Activated CD8-positive, alpha-beta memory T cell treated with anti-CD3 and anti-CD28 coated beads for 48 hours (primary cell): ENCODE measurements at places on chromosomes 16 and 17.

- no peak for DNase-seq
Measured at GRCh38 chr17:81277946-81278693, 17.0 kb downstream of the SLC38A10 start.

DNA sequence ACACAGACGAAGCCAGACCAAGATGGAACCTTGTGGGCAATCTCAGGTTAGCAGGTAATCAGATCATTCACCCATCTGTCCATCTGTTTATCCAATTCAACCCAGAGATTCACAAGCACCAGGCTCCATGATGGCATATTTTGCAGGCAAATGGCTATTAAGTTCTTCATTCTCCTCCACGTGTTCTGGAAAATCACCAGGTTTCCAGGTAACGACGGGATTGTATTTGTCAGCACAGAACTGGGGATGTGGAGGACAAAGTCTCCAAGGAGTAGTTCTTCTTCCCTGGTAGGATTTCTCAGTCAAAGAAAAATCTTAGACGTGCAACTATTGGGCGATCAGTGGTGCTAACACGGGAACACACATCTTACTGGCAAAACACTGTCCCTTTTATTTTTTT is 368.8 kb downstream of the SLC39A11 start:
- DNase-seq = no peak

GRCh38 chr16:52492789-52493357 is 54.1 kb downstream of the TOX3 start:
- DNase-seq = no peak

- no peak for DNase-seq
Measured at GRCh38 chr17:77700165-77700881, 258.2 kb upstream of the TNRC6C start.

DNA sequence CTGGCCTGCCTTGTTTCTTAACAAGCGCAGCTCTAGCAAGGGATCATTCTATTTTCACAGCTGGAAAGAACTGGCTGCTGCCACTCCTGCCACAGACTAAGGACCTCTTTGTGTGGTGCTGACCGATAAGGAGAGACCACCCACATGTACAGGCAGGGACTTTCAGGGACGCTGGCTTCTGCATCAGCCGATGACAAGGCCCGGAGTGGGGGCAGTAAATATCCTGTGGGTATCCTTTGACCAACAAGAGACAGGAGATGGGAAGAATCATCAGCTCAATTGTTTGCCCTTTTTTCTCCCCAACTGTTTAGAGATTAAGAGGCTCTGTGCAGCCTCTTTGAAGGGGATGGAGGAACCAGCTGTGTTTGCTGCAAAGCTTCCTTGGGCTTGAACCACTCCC is 9.2 kb upstream of the ITPRIPL2 start:
- no peak for DNase-seq

DNA sequence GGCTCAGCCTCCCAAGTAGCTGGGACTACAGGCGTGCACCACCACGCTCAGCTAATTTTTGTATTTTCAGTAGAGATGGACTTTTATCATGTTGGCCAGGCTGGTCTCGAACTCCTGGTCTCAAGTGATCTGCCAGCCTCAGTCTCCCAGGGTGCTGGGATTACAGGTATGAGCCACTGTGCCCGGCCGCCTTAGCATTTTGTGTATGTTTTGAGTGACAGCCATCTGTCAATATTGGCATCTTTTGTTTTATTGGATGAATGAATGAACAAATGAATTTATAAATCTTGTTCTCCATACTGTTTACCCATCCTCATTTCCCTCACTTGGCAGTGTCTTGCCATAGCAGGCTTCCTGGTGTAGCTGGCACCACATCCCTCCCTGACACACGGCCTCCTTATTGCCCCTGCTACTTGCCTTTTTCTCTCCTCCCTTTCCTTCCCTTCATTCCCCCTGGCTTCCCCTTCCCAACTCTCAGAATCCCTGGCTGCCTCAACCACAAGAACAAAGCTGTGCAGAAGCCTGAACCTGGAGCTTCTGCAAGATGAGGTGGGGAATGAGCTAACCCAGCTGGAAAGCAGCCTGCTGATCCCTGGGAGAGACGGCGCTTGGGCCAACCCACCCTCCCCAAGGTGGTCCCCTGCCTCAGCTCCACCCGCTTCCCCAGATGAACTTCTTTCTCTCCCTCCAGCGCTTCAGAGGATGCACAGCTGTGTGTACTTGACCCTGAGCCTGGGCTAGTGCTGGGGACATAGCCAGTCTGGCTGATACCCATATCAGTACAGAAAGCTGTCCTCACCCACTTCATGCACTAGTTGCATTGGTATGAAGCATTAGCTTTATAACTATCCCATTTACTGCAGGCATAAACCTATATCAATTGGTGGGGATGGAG is 34.3 kb downstream of the WNT9B start:
- DNase-seq = no peak

DNA sequence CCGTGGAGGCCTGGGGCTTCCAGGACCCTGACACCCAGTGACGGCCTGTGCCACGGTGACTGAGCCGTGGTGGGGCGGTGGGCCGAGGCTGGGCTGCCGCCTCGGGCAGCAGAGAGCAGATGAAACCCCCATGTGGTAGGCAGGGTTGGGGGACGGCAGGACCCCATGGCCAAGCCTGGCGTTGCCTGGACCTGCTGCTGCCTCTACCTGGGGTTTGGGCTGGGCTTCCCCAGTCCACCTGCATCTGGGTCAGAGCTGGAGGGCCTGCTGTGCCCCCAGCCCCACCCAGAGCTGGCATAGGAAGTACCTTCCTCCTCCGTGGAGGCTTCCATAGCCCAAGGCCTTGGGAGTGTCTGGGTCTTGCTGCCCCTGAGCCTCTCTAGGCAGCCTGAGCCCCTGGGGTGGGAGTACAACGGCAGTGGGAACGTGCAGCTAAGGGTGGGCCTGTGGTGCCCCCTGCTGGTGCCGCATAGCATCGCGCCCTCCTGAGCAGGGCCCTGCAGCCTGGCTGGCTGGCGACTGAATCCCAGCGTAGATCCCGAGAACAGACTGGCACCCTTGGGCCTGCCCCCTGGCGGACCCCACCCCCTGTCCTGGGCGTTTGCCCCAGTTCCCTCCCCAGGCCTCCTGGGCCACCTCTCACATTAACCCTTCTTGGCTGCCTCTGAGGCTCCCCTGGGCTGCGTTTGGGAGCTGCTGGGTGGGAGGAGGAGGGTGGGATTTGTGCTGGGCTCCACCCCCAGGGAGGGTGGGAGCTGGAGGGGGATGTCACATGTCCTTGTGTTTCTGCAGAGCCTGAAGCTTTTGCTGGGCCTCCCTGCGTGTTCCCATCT is 12.6 kb upstream of the ATP6V0C start:
- DNase-seq = peak; percentile 74
